ENCODE measurements at places on chromosomes 1 and 21.

GRCh38 chr1:174466607-174467006 lies 18.8 kb downstream of the GPR52 start:
- no peak for DNase-seq

DNA sequence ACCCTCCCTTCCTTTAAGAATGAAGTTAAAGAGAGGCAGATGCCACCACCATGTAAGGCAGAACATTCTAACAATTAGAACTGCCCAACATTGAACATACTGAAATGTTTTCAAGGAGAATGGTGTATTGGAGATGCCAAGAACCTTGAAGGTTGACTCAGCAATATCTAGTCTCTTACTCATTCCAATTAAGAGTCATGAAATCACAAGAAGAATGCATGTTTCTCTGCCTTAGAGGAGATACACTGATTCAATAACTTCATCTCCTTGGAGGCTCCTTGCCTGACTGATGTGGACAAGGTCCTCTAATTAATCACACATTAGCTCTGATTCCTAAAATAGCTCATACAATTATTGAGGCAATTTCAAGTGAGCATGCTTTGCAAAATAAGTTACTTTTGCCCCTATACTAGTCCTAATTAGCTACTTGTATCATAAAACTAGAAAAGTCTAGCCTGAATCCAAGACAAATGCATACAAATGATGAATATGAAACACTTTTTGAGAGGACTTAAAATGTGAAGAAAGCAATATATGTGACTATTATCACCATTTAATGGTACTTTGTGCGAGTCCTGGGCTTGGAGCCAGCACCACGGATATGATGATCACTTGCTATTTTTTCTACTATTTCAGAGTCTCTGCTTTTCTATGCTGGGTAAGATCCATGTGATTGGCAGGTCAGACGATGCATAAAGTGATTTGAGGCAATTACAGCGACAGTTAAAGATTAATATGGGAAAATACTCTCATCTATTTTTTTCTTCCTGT lies 114.5 kb downstream of the DSCAM start:
- DNase-seq, result no peak

GRCh38 chr1:145999321-146000024 lies 3.1 kb upstream of the TXNIP start:
- DNase-seq, result no peak

DNA sequence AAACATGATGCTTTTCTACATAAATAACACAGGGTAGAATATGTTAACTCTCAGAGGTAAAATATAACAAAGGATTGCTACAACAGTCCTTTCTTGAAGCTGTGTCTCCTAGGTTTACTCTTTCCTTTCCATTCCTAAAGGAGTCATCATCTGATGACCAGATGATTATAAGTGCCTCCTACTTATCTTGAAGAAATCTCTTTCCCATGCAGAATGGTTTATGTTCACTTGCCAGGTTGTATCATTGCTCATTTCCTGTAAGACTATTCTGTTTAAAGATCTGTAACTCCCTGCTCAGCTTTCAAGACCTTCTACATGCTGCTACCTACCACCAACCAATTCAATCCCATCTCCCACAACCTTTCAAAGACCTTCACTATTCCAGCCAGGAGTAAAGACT lies 51.5 kb upstream of the PTCH2 start:
- no peak for DNase-seq

DNA sequence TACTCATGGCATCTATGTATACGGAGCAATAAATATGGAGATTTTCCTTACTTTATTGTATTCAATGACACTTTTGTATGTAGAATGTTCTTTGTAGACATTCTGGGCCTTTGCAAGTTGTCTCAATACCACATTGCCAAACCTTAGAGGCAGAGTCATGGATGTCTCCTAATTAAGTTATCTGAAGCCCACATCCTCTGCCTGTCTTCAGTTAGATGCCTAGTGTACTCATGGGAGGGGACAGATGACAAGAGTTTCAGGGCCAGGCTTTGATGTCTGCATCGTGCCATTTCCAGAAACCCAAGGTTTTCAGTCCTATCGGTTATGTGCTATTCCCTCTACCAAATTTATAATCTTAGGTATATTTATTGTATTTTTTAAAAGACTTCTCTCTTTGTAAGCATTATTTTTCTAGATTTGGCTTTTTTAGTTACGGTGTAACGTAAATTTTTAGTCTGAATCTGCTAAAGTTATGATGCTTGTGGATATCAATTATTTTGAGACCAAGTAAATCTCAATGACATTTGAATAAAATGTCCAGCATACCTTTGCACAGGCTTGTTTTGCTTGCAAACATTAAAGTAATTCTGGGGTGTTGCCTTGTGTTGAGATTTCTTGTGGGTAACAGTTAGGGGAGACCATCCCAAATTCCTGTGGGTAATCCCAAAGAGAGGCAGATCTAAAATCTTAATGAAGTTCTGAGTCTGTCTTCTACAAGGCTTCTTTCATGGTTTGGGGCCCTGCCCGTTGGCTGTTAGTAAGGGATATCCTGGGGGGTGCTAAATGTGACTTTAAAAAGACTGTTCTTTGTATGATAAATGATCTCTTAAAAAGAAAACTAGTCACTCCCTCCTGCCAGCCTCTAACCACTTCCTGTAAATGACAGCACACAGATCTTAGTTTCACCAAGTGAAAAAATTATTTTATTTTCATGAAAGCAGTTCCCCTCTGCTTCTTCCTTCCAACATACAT lies 8.0 kb upstream of the MACF1 start:
- no peak for DNase-seq

DNA sequence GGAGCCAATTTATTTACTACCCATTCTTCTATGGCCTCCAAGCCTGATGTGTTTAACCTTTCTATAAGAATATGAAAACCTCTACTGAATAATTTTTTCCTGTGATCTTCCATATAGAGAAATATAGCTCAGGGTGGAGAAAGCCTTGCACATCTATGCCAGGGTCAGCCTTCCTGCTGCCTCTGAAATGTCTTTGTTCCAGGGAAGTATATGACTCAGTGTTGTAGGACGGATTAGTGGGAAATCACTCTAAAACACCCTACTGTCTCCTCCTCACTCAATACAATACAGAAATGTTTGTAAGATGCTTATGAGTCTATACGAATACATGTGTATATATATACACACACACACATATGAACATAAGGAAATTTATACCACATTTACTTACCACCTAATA lies 1044.9 kb downstream of the BRINP3 start:
- DNase-seq, result no peak

DNA sequence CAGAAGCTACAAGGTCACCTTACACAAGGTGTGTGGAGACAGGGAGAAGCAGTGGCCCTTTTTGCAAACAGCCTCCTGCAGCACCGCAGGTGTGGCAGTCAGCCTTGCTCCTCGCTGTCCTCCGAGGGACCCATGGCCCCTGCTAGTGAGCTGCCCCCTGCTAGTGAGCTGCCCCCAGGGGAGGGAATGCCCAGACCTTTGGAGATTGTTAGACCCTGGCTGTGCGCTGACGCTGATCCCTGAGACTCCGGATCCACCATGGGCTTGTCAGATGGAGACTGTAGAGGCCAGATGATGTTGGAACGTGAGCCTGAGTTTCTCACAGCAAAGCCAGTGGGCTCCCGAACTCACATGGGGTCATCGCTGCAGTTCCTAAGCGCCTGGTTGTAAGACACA lies 172.2 kb downstream of the NPHP4 start:
- DNase-seq, result no peak

DNA sequence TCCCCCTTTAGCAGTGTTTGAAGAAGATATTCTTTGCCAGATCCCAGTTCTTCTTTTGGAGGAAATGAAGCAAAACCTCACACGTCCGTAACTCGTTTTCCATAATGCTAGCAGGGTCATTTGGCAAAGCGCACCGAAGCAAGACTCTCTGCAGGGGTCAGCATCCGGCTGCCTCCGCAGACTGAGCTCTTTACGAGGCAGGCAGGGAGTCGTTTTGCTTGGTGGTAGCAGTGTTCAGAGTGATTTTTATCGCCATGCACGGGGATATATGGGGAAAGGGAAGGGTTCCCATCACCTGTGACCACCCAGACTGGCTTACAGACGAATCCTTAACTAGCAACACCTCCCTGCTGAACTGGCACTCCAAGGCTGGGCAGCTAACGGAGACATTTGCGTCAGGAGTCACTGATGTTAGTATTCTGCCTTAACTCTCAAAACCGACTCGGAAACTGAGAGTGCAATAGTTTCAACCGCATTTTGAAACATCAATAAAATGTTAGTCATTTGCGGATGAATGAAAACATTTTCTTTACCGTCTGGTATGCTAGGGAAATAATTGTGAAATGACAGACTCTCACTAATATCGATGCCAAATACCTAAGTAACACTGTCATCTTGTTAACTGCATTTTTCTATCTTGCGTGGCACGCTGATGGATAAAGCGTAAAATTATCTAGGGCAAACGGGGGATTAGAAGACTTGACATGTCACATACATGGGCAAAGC lies 2.2 kb upstream of the NEGR1 start:
- peak; percentile 13 for DNase-seq

DNA sequence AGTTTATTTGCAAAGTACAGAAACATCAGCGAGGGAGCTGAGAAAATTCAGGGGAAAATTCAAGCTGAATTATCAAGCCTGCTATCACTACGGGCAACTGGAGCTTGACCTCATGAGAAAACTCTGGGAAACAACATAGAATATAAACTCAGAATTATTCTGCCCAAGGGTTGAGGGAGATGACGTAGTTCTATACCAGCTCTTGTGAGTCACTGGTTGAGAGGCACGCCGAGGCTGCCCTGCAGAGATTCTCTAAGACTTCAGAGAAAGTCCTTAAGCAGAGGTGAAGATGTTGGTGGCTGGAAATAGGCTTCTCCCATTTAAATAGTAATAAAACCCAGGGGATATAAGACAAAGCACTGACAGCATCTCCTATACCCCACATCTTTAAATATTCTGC lies 12.3 kb downstream of the SYDE2 start:
- DNase-seq, result no peak

All from activated B cell treated with CpG ODN at 0.5 μM for 24 hours (primary cell).